Pons (tissue), 1 donor: ENCODE measurements at places on chromosomes 12 and 14.

- DNase-seq = no peak
These were observed 1.1 kb upstream of the PAPLN start for GRCh38 chr14:73236157-73236556.

GRCh38 chr14:89469210-89470198 is 52.5 kb upstream of the FOXN3 start:
- no peak for DNase-seq

DNA sequence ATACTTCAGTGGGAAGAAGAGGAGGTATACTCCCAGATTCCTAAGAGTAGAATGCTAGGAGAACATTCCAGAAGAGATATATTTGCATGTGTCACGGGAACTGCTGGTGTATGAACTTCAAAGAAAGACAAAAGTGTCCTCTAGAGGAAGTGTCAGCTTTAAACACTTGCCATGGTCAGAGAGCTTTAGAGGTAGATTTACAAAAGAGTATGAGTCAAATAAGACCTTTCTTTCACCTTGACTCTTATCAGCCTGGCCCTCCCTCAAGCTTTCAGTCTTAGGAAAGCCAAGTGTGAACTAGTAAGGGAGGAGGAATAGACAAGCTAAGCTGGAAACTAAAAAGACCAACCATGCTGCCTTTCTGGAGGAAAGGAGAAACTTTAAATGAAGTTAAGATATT is 34.7 kb downstream of the COX8C start:
- DNase-seq = no peak

- peak; percentile 45 for DNase-seq
These were observed 5.2 kb downstream of the RITA1 start for GRCh38 chr12:113190761-113191160.

DNA sequence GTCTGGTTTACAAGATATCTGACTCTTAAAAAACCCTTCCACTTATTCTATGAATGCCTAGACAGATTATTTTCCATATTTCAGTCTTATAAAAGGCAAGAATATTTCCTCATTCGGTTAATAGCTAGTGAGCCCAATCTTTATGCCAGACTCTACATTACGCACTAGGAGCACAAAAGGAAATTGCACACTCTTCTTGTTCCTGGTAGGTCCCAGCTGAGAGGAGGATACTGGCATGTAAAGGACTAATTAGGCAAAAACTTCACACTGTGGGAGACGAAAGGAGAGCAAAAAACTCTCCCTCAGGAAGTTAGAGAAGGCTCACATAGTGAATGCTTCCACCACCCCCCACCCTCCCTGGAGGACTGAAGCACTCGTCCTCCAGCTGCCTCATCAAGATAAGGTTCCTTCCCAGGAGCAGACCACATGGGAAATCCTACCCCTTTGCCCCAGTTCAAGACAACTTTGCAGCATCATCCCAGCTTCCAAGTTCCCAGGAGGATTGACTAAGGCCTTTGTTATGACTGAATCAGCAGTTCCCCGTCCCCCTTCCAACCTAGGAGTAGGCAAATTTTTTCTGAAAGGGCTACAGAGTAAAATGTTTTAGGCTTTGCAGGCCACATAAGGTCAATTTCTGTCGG is 14.5 kb downstream of the CAPZA3 start:
- no peak for DNase-seq

- no peak for DNase-seq
These were observed 19.8 kb downstream of the TPH2 start for GRCh38 chr12:71958457-71958856.

GRCh38 chr12:795305-795704 is 42.9 kb downstream of the WNK1 start:
- DNase-seq = no peak

DNA sequence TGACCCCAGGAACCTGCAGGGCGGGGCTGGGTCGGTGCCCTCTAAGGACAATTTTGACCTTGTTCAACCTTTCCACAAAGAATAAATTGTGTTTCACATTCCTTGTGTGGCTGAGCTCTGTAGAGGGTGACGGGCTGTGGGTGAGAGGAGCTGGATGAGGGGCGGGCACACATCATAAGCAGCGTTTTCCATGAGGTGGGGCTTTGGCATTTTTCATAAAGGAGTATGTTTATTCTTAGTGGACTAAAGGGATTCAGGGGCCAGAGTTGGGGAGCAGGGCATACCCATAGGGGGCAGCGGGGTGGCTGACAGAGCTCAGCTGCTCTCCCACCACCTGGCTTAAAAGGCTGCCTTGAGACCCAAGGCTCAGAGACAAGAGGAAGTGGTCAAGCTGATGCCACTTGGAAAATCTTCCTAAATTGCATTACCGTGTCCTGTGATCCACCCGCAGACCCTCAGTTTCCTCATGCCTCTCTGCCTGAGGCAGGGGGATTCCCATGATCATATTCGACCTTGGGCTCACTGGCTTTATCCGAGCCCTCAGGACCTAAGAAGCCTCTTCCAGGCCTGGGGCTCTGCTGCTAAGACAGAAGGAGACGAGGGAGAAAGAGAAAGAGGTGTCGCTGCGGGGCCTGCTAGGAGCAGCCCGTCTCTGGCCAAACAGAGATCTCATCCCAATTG is 11.4 kb downstream of the MMP14 start:
- no peak for DNase-seq

DNA sequence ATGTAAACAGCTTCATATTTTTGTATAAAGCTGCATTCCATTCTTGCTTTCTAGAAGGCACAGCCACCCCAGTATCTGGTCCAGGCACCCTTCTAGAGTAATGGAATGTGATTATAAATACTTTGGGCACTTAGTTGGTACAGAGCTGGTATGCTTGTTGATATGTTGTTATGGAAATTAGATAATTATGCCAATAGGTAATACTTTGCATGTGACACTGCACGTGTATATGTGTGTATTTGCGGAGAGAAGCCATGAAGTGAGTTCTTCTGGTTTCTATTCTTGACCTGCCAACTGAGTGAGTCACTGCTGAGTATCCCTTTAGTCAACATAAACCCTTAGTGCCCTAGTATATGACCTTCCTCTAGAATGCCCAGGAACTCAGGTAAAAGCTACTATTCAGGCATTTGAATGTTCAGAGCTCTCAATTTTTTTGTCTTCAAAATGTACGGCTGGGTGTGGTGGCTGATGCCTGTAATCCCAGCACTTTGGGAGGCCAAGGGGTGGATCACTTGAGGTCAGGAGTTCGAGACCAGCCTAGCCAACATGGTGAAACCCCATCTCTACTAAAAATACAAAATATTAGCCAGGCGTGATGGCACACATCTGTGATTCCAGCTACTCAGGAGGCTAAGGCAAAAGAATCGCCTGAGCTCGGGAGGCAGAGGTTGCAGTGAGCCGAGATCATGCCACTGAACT is 6.2 kb upstream of the TCP11L2 start:
- no peak for DNase-seq

DNA sequence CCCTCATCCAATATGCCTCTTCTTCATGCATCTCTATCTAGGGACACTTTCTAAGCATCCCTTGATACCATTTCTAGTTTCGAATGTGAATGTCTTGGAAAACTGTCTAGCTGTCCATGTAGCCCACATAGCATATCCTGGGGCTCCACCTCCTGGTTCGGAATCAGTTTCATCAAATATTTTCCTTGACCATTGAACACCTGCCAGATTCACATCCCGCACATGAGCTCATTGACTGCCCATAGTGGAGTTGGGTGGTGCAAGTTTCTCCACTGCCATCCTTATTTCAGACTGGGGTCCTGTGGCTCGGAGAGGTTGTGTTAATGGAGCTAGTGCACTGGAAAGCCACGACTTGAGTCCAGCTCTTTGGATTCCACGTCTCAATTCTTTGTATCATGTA is 58.6 kb upstream of the TMEM263 start:
- DNase-seq = no peak

DNA sequence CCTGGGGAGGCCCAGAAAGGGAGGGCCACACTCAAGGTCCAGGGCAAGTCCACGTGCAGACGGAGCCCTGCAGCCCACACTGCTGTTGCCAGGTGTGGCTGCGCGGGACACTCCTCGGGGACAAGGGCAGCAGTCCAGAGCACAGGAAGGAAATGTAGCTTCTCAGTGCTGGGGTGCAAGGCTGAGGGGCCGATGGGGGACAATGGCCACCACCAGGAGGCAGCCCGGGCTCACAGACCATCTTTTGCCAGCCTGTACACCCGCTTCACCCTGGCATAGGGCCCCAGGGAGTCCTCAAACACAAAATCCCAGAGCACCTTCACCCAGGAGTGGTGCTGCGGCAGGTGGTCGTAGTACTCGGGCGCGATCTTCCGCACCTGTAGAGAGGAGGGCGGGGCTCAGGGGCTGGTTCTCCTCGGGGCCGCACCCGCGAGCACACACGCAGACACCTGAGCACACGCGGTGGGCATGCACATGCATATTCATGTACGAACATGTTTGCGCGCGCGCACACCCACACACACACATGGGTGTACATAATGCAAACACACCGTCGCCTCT is 12.8 kb downstream of the DEGS2 start:
- no peak for DNase-seq

DNA sequence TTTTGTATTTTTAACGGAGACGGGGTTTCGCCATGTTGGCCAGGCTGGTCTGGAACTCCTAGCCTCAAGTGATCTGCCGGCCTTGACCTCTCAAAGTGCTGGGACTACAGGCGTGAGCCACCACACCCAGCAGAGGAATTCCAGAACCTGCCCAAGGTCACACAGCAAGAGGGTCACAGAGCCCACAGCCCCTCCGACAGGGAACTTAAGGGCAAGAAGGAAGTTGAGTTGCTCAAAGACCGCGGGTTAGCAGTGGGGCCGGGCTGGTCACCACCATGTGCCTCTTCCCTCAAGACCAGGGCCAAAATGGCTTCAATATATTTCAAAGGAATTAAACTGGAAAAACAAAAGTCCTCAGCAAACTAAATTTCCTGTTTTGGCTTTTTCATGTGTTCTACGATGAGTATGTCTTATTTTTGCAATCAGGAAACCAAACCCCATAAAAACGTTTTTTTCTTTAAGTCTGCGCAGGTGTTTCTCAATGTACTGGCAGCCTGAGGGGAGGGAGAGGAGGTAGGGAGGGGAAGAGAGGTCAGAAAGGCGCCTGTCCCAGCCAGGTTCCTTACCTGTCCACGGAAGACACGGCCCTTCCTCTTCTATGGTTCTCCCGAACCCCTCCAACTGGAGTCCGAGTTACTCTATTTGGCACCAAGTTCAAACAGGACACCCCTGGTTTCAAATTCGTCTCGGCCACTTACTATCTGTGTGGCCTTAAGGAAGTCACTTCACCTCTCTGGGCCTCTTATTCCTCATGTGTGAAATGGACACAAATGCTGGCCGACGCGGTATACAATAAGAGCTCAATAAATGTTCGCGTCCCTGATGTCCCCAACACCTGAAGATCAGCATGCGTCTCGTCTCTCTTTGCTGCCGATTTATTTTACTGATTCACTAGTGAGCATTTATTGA is 778 bp downstream of the SLC8B1 start:
- DNase-seq = peak; percentile 24

DNA sequence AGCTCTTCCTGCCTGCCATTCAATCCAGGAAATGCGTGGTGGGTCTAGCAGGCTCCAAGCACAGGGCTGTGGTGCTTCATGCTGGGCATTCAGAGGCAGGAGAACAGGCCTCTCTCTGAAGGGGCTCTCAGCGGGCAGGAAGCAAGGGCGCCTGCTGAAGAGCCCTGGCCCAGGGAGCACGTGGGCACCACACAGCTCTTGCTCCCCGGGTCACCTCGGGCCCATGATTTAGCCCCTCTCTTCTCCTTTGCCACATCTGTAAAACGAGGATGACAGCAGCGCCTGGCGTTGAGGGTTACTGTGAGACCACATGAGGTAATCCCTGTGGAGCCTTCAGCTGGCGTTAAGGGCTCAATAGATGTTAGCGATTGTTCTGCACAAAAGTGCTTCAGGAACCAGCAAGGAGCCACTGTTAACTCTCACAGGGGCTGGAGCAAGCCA is 37.6 kb upstream of the SPTLC2 start:
- DNase-seq = no peak

DNA sequence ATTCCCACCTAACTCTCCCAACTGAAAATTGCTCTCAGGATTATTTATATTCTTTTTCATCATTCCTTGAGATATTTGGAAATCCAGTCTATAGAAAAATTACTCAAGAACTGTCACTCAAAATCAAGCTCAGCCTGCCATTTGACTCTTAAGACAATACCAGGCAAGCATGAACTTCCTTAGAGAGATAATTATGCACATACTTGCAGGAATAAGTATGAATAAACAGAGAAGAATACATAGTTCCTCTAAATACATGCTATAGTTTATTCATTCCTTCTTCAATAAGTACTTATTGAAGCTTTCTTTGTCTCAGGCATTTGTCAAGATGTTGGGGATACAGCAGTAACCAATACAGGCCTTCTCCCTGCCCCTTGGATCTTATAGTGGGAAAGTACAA is 154.1 kb downstream of the SRGAP1 start:
- no peak for DNase-seq

GRCh38 chr12:2390133-2390532 is 337.3 kb downstream of the CACNA1C start:
- no peak for DNase-seq

GRCh38 chr12:82461393-82461792 is 103.1 kb downstream of the METTL25 start:
- DNase-seq = no peak

DNA sequence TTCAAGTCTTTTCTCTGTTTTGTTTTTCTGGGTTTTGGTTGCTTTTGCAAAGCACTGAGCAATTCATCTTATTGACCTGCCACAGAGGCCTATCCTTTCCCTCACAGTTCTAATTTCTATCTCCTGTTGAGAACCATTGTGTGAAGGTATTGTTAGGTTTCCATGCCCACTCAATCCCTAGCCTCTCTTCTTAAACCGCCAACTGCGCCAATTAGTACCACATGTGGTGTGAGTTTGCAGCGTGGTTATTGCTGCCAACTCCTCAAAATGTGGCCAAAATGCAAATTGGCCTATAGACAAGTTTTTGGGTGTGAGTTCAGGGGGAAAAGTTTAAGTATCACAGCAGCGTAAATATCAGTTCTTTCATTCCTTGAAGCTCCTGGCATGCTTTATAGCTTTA is 232.6 kb downstream of the FLRT2 start:
- DNase-seq = no peak

GRCh38 chr12:52448228-52448627 is 3.7 kb downstream of the KRT6B start:
- no peak for DNase-seq

GRCh38 chr12:124664395-124665111 is 97.1 kb upstream of the NCOR2 start:
- no peak for DNase-seq

DNA sequence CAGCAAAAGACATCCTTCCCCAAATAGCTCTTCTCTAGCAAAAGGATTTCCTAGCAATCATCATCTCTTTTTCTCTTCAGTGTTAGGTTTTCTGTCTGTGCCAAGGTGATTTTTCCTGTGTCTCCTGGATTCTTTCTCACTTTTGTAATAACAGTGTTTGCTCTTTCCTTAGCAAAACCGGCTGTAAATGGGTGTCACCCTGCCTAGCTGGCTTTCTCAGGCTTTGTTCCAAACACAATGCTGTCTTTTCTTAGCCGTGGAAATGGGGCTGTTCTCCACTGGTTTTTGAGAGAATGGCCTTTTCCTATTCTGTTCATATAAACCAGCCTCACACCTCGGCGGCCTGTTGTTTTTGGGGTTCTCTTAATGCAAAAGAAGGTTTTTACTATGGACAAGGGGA is 21.9 kb downstream of the JDP2 start:
- DNase-seq = peak; percentile 72
